Fibroblast of skin of back (primary cell): ENCODE measurements at places on chromosomes 12 and 14.

- DNase-seq: peak; percentile 32
These were observed 91.3 kb downstream of the KCNA5 start for GRCh38 chr12:5134861-5135525.

- DNase-seq: no peak
These were observed 35.3 kb downstream of the CD9 start for GRCh38 chr12:6235499-6235898.

DNA sequence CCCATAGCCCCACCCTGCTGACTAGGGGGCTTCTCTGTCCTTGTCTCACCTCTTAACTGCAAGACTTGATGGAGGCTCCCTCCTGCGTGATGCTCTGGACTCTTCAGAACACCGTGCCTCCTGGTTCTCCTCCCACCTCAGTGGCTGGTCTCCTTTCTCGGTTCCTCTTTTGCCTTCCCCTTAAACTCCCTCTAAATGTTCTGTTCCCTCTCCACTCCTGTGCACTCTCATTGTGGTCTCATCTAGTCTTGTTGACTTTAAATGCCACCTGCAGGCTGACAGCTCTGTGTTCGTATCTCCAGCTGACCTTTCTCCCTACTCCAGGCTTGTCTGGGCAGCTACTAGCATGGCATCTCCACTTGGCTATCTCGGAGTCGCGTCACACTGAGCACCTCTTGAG lies 28.3 kb downstream of the DYNC1H1 start:
- no peak for DNase-seq

DNA sequence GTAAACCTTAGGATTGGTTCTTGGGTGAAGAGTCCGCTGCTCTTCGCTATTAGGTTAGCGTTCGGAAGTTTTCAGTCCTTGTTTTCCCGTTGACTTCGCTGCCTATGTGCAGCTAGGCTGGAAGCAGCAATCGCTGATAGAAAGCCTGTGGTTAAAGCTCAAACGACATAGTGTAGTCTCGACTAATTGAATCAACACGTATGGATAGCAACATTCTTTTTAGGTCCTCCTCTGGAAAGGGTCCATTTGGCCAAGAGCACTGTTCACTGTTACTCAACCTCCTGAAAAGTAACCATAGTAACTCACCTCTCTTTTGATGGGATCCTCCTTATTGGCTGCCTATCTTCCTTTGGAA lies 355.5 kb downstream of the SNAPC1 start:
- DNase-seq: peak; percentile 9

- DNase-seq: peak; percentile 67
These were observed 14.4 kb downstream of the IRF2BPL start for GRCh38 chr14:77014004-77014604.

GRCh38 chr12:8609061-8609570 lies 3.5 kb downstream of the AICDA start:
- peak; percentile 61 for DNase-seq

DNA sequence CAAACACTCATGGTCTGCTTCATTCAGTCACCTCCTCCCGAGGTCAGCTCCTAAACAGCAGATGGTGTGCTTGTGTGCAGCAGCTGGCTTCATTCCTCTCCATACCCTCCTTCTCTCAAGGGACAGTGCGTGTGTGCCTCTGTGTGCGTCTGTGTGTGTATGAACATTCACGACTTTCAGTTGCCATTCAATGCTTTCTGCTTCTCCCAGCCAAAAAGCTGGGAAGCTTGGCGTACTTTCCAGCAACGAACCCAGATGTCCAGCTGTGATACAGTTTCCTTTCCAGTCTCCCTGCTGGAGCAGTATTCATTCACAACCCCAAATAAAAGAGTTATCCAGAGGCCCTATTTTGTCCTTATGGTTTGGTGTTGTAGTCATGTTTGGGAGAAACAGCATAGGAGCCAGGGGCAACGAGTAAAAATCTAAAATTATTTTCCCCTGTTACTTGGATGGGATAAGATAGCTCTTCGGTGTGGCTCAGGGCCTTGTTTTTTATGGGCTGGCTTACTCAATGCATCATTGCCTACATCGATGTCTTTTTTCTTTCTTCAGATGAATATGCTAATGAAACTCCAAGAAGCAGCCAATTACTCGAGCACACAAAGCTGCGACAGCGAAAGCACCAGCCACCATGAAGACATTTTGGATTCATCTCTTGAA lies 379.3 kb downstream of the NAV3 start:
- peak; percentile 14 for DNase-seq

DNA sequence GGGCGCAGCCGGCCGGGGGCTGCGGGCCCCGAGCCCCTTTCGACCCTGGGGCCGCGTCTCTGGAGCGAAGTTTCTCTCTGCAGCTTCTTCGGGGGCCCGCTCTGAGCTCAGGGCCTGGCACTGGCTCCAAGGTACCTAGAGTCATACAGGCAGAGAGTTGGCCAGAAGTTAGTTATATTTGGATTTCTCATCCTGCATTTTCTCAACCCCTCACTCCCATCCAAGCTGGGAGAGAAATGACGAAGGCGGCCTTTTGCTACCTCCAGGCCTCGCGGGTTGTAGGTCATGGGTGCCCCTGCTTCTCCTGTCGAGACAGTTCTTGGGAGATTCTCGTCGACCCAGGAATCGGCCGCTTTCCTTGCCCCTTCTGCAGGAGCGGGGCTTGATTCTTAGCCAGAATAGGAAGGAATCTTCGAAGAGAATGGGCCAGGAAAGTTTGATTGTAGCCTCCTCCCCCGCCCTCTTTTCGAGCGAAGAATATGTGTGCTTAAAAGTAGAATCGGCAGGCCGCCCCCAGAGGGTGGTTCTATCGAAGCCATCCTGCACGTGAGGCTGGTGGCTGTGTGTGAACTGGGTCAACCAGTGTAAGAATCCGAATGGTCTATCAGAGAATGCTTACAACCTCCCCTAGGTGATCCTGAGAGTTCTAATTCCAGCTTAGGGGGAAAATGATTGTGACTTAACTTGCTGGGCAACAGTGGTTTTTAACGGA lies 785 bp downstream of the MLEC start:
- DNase-seq: peak; percentile 31

- no peak for DNase-seq
These were observed 6.8 kb upstream of the RNU7-1 start for GRCh38 chr12:6936636-6937480.

DNA sequence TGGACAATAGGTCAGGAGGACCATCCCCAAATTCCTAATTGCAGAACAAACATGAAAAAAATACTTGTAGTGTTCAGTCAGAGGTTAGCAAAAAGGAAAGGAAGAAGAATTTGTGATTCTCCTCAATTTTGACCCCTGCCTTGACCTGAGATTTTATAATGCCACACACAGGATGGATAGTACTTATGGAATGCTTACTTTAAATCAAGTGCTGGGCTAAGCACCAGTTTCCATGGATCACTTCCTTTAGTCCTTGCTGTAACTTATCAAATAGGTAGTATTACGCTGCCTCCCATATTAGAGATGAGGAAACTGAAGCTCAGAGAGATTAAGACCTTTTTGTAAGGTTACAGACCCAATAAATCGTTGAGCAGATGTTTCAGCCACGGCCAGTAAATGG lies 81.2 kb upstream of the OVCH1 start:
- no peak for DNase-seq

- no peak for DNase-seq
These were observed 19.6 kb downstream of the APOBEC1 start for GRCh38 chr12:7646178-7646475.

- DNase-seq: no peak
These were observed 6.0 kb downstream of the INSM2 start for GRCh38 chr14:35539969-35540368.

DNA sequence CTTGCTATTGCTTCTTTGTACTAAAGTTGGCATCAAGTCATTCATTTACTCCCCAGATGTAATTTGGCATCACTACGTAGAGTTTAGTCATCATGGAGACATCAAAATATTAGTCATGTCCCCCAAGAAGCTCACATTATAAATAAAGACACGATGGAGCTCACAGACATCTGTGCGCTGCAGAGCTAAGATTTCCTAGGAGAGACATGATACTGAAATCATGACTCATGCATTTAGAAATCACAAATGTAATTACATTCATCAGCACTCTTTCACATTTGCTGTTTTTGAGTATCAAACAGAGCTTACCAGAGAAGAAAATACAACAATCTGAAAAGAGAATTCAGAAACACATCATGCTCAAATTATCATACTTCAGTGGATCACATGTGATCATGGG lies 169.8 kb downstream of the LRIG3 start:
- peak; percentile 95 for DNase-seq

DNA sequence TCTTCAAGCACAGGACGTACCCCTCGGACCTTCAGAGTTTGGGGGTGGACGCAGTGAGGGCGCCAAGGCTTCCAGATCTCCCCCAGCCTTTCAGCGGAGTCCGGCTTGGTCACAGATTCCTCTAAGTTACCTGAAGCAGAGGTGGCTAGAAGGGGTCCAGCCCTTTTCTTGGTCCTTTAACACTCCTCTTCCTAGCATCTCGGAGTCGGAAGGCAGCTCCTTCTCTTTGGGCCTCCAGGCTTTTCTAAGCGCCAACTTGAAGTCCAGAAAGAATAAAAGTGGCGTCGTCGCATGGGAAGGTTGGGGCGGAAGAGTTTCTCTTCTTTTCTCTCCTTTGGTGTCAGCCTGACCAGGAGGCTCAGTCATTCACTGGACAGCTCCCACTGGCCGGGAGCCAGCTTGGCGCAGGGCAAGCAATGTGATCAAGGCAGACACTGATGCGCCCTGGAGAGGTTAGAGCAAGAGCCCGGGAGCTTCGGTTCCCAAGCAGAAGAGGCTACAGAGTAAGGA lies 9.6 kb downstream of the OR6S1 start:
- peak; percentile 71 for DNase-seq

- DNase-seq: no peak
These were observed 91.8 kb upstream of the KCNA1 start for GRCh38 chr12:4817880-4818279.

DNA sequence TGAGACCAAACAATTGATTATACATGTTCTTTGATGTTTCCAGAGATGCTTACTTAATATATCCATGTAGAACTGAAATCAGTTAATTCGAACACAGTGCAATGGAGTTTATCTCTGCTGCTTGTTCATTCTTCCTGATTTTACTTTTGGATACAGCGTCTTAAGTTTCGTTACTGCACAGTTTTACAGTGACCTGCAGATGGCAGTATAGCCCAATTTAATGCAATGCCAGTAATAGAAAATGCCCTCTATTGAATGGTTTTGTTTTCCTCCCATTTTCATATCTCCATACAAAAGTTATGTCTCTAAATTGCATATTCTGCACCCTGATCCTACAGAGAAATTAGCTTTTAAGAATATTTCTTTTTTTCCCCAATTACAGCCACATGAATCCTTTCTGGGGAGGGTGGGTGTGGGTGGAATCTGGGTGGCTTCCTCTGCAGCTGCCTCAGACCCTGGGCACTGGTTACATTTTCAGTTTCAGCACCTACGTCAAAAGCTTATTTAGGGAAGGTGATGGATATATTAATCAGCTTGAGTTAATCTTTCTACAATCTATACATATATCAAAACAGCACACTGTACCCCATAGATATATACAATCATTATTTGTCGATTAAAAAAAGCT lies 101.1 kb upstream of the DCD start:
- peak; percentile 32 for DNase-seq

DNA sequence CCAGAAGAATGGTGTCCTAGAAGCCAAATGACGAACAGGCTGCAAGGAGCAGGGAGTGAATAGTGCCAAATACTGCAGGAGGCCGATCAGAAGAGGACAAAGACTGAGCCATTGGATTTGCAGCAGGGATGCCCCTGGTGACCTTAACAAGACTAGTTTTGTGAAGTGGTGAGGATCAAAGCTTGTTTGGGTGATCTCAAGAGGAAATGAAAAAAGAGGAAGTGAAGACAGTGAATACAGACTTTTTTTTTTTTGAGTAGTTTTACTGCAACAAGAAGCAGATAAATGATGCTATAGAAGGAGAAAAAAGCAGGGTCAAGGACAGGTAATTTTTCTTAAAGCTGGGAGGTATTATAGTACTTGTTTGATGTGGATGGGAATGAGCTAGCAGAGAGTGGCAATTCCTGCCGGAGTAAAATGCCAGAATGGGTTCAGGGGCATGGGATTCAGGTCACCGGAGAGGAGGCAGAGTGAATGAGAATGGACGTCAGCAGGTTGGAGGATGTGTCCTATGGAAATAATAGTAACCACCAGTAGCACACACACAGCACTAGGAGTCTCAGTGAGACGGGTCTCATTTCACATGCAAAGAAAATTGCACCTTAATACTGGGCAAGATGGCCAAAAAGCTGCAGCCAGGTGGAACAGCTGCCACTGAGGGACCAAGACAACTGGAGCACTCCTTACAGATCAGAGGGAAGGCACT lies 345.8 kb upstream of the CCDC196 start:
- no peak for DNase-seq

DNA sequence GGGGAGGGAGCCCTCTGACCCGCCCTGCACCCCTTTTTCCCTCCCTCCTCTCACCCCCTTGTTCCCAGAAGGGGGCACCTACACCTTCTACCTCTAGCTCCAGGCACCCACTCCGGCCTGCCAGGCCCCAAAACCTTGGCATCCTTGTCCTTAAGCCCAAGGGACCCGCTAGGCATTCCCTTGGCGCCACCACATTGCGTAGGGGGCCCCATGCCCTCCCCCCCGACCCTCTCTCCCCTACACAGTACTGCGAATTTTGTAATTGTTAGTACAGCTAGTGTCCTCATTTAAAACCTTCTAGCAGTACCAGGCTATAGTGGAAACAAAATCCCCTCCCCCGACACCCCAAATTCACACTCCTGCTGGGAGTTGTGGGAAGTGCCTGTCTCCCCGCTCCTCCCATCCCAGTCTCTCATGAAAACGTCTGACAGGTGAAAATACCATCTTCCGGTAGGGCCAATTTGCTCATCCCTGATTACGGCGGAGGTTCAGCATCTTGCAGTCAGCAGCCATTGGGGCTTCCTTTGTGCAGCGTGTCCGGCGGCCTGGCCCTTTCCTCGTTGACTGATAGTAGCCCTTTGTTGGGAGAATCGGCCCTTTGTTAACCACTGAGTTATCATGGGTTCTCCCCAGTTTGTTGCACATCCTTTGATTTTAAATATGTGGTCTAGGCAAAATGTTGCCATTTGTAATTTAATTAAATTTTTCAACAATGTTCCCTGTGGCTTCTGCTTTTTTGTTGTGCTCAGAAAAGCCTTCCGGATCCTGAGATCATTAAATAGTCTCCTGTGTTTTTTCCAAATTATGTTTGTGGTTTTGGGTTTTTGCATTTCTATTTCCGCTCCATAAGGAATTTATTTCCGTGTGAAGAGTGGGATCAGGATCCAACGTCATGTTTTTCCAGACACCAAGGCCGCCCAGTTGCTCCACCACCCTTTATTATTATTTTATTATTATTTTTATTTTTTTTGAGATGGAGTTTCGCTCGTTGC lies 7.9 kb upstream of the CEP170B start:
- no peak for DNase-seq
